ENCODE measurements at places on chromosomes 1 and 21.

- DNase-seq = no peak
Measured at GRCh38 chr1:58573138-58573537, 3.9 kb downstream of the TACSTD2 start.

GRCh38 chr1:229379846-229380245 lies 37.0 kb upstream of the CCSAP start:
- no peak for DNase-seq

DNA sequence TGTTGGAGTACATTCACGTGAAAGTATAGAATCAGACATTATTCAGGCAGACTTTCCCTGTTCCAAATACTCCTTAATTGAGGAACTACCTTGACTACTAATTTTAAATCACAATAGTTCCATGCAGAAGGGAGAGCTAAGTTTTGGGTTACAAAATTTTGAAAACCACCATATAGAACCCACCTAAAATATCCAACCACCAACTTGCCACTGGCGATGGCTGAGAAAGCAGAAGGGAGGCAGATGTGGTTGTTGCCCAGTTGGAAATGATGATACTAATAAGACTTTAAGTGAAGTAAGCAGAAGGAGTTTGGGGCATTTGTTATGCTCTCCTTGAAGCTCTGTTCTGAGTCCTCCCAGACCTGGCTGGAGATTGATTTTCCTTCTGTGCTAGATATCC lies 190.7 kb downstream of the HLX start:
- no peak for DNase-seq

- no peak for DNase-seq
Measured at GRCh38 chr1:195105773-195106172, 1502.5 kb downstream of the KCNT2 start.

- DNase-seq = no peak
Measured at GRCh38 chr1:62240651-62241370, 46.2 kb downstream of the L1TD1 start.

Measured in HS-27A (cell line).